ENCODE measurements at places on chromosomes 3 and 15. TPM values are rescaled to one million over a fixed set of nuclear protein-coding genes. Genes with fewer than 3 reads are reported as not detected.
A peak's percentile ranks its signal among the peaks of the same experiment; 100 is the strongest.

GRCh38 chr15:36798366-36798765 lies 218.9 kb downstream of the CDIN1 start:
- no peak overlapping the region for H3K27ac ChIP-seq
- DNase-seq = no peak
- no peaks in the 10 kb centered on the region for H3K4me1 ChIP-seq
- no peak overlapping the region for H3K4me3 ChIP-seq

The NDN gene
- total RNA-seq = 30.7 TPM

The IL12A gene
- total RNA-seq = 0.96 TPM

The PLSCR2 gene
- total RNA-seq = not detected

- no peak for DNase-seq
- no peak overlapping the region for H3K4me3 ChIP-seq
- no peak overlapping the region for H3K27ac ChIP-seq
- no peaks in the 10 kb centered on the region for H3K4me1 ChIP-seq
Measured at GRCh38 chr3:153463895-153464294, 301.9 kb downstream of the RAP2B start.

The HTR3D gene
- not detected for total RNA-seq

- no peak overlapping the region for H3K27ac ChIP-seq
- no peak for DNase-seq
- no peaks in the 10 kb centered on the region for H3K36me3 ChIP-seq
Measured at GRCh38 chr3:165389064-165389463, 192.9 kb upstream of the SLITRK3 start.

DNA sequence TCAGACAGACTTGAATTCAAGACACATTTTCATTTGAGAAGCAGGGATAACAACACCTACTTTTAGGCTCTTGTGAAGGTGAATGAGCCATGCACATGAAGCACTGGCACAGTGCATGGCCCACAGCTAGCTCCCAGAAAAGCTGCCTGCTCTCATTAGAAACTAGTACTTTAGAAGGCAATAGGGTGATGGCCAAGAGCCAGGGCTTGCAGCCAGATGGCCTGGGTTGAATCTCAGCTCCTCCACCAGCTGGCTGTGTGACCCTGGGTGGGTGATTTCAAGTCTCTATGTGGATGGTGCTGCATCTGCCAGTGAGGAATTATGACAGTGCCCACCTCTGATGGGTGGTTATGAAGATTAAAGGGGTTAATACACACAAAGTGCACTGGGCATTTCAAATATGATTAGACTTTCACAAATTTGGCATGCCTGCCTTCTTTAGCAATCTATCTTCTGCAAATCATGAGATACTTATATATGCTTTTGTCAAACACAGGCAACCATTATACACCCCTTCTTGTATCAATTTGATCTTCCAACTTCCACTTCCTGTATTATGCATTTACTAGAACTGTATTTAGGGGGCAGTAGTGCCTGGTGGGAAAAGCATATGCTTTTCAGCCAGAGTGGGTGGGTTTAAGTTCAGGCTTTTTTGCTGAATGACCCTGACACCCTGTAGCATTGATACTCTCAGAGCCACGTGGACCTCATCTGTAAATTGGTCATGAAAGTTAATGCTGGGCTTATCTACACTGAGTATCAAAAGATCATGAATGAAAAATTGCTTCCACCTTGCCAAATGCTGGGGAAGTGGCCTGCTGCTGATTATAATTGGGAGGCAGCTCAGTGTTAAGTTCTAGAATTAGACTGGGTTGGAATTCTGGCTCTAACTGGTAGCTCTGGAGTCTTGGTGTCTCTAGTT lies 34.7 kb upstream of the RBP1 start:
- peaks cover 27% of the 10 kb centered on the region for H3K4me1 ChIP-seq
- no peaks in the 10 kb centered on the region for H3K36me3 ChIP-seq
- no peak overlapping the region for H3K4me3 ChIP-seq
- H3K27ac ChIP-seq = no peak overlapping the region
- H3K27me3 ChIP-seq = no peaks in the 10 kb centered on the region

GRCh38 chr3:46070595-46071093 lies 43.4 kb upstream of the XCR1 start:
- no peak overlapping the region for H3K27ac ChIP-seq
- no peaks in the 10 kb centered on the region for H3K36me3 ChIP-seq
- no peaks in the 10 kb centered on the region for H3K4me1 ChIP-seq
- no peak overlapping the region for H3K4me3 ChIP-seq
- no peaks in the 10 kb centered on the region for H3K27me3 ChIP-seq

- no peaks in the 10 kb centered on the region for H3K4me1 ChIP-seq
- H3K27me3 ChIP-seq = no peaks in the 10 kb centered on the region
- no peak for DNase-seq
Measured at GRCh38 chr3:25403968-25404367, 24.1 kb upstream of the RARB start.

The IL17RD gene
- 1.1 TPM for total RNA-seq

GRCh38 chr15:47577000-47577399 lies 140.3 kb upstream of the SEMA6D start:
- no peak overlapping the region for H3K27ac ChIP-seq
- no peaks in the 10 kb centered on the region for H3K27me3 ChIP-seq
- no peak for DNase-seq
- H3K4me3 ChIP-seq = no peak overlapping the region
- H3K36me3 ChIP-seq = no peaks in the 10 kb centered on the region

The C2CD4A gene
- total RNA-seq = 0.14 TPM

DNA sequence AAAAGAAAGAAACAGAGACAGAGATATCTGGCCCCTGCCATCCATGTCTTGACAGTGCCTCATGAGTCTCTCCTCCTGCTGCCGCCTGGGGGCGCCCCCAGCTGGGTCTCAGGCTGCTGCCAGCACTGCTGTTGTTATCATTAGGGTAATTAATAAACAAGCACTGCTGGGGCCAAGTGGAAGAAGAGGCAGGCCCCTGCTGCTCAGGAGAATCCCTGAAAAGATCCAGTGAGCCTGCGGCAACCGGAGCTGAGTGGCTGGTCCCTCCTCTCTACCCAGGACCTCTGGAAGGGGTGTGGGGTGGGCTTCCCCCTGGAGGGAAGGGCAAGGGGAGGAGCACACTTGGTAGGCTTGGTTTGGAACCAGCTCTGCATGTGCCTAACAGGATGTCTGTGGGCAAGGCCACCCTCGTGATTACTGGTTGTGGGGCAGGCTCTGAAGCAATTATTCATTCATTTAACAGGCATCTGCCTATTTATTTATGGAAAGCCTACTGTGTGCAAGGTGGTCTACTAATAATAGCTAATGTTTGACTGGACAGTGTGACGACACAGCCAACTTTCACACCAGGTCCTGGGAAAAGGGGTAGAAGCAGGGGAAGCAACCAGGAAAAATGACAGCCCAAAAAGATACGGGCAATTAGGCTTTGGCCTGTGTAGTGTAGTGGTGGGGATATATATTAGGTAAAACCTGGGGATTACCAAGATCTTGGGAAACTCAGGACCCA lies 1.2 kb upstream of the TYRO3 start:
- no peaks in the 10 kb centered on the region for H3K27me3 ChIP-seq
- peak overlapping the region; percentile 56 for H3K4me3 ChIP-seq
- peak; percentile 82 for DNase-seq
- H3K36me3 ChIP-seq = no peaks in the 10 kb centered on the region
- peak overlapping the region; percentile 53 for H3K27ac ChIP-seq

The B3GNT5 gene
- 31.0 TPM for total RNA-seq

The SEMA6D gene
- 8.0 TPM for total RNA-seq

- no peaks in the 10 kb centered on the region for H3K27me3 ChIP-seq
- H3K36me3 ChIP-seq = no peaks in the 10 kb centered on the region
- H3K4me3 ChIP-seq = peak overlapping the region; percentile 41
- peak; percentile 85 for DNase-seq
- peak overlapping the region; percentile 34 for H3K27ac ChIP-seq
- peaks cover 7% of the 10 kb centered on the region for H3K4me1 ChIP-seq
Measured at GRCh38 chr15:51077221-51078153, 17.2 kb downstream of the TNFAIP8L3 start.

The OGG1 gene
- total RNA-seq = 17.2 TPM

The TICRR gene
- total RNA-seq = 0.09 TPM

DNA sequence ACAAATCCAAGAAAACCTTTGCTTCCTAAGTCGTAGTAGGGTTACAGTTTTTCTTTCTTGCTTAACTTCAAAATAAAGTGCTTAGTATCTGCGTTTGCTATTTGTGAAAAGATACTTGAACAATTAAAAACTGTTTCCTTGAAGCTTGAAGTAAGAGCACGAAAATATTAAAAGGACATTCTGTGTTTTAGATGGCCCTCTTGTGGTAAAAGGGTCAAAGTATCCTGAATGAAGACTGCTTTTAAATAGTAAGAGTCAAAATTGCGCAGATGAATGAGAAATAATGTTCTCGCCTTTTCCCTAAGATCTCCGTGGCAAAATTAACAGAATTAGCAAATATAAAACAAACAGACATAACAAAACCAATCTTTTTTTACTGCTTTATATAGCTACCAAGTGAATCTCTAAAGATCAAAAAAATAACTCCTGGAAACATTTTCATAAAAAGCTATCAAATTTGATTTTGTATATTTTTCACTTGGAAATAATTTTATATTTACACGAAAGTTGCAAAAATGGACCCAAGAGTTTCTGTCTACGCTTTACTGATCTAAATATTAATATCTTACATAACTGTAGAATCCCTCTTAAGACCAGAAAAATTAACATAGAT lies 175.4 kb downstream of the MBNL1 start:
- H3K4me1 ChIP-seq = peaks cover 47% of the 10 kb centered on the region
- DNase-seq = no peak
- no peaks in the 10 kb centered on the region for H3K27me3 ChIP-seq
- no peak overlapping the region for H3K4me3 ChIP-seq
- peaks cover 40% of the 10 kb centered on the region for H3K36me3 ChIP-seq
- H3K27ac ChIP-seq = no peak overlapping the region

Measured in upper lobe of right lung (tissue), 1 donor.